Osteoblast (primary cell): ENCODE measurements at places on chromosomes 12 and 14. TPM values are rescaled to one million over a fixed set of nuclear protein-coding genes. Genes with fewer than 3 reads are reported as not detected.

Gene FGD6
- total RNA-seq: 11.9 and 14.4 TPM in 2 replicates

- no peak for DNase-seq
These were observed 16.7 kb downstream of the PLEK2 start for GRCh38 chr14:67395086-67395875.

DNA sequence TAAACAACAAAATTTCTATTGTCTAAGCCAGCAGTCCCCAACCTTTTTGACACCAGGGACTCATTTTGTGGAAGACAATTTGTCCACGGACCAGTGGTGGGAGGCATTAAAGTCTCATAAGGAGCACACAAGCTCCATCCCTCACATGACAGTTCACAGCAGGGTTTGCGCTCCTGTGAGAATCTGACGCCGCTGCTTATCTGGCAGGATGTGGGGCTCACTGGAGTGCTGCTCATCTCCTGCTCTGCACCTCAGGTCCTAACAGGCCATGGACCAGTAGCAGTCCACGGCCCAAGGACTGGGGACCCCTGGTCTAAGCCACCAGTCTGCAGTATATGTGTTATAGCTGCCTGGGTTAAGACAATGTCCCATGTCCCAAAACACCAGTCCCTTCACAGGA lies 27.2 kb downstream of the VCPKMT start:
- no peak for DNase-seq

Gene AQP2
- not detected in 2 replicates for total RNA-seq

GRCh38 chr14:104827177-104828055 lies 26.5 kb downstream of the ZBTB42 start:
- peak; percentile 93 for DNase-seq

GRCh38 chr14:25484235-25484634 lies 434.3 kb upstream of the STXBP6 start:
- DNase-seq: no peak

Gene KRT7
- total RNA-seq: 20.9 and 27.9 TPM in 2 replicates

Gene KRT6C
- not detected in 2 replicates for total RNA-seq

Gene EIF2S3B
- total RNA-seq: 2.5 and 2.9 TPM in 2 replicates

- DNase-seq: no peak
These were observed 46.0 kb downstream of the SCN8A start for GRCh38 chr12:51636986-51637385.

DNA sequence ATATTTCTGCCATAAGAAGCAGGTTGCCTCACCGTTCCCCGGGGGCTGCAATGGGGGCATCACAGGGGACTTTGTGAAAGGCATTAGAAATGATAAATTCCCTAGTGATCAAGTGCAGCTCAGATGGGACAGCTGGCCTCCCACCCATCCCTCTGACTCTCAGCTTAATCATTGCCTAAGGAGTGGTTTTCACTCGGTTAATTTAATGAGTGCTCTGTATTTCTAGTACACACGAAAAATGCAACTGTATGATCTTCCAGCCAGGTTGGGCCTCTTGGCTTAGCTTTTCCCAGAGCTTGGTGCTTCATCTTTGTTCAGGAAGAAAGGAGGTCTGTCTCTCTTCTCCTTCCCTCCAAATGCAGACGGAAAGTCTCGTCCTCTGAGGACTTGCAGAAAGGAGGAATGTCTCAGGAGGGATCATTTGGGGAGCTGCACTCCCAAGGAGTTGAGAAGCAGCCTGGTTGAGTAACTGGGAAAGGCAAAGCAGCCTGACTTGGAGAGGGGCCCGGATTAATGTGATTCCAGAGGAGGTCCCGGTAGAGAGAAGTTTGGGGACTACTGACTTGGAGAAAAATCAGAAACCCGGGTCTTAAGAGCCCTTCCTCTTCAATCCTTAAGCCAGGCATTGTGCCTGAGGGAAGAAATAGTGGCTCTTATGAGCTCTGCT lies 7.2 kb downstream of the CD9 start:
- DNase-seq: peak; percentile 86

Gene MYO1A
- under 0.01 TPM in 1 of 2 replicates, not detected in the other for total RNA-seq

Gene FAM90A1
- not detected in 2 replicates for total RNA-seq

DNA sequence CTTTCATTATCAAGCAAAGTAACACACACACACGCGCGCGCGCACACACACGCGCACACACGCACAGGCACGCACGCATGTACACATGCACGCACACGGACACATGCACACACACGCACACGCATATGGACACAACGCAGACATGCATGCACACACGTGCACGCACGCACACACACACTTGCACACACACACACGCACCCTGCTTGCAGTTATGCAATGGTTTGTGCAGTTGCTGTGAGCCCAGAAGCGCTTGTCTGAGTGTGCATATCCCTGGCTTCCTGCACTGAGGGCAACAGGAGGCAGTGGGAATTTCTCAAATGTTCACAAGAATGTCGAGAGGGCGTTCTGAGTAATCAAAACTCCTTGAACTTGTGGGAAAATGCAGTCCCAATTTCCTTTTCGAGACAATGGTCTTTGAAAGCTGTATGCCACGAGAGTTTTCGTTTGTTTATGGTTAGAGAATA lies 41.6 kb downstream of the NFKBIA start:
- DNase-seq: peak; percentile 89

- peak; percentile 75 for DNase-seq
These were observed 922 bp downstream of the TBX5 start for GRCh38 chr12:114404926-114405518.

Gene PZP
- total RNA-seq: not detected in 2 replicates

Gene DEGS2
- total RNA-seq: 0.29 and 0.36 TPM in 2 replicates

DNA sequence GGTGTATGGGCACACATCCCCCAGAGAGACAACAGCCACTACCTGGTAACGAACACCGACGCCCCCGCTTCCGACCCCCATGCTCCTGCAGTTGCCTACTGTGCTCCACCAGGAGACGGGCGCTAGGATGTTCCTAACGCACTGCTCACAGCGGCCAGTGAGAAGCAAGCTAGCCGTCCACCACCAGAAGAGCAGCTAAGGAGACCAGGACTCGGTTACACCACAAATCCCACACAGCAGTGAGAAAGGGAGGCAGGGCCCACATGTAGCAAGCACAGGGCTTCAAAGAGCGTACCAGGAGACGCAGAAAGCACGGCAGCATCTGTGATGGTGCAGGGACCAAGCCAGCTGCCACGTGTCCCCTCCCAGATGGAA lies 117.0 kb downstream of the NCOR2 start:
- DNase-seq: no peak

Gene TAS2R13
- 2.9 and 3.8 TPM in 2 replicates for total RNA-seq

GRCh38 chr14:100398044-100398443 lies 74.9 kb downstream of the SLC25A47 start:
- DNase-seq: no peak

Gene MYL2
- not detected in 2 replicates for total RNA-seq

Gene FBXW8
- total RNA-seq: 27.4 and 27.5 TPM in 2 replicates

Gene TSPAN19
- total RNA-seq: not detected in 2 replicates

- peak; percentile 77 for DNase-seq
These were observed 12.1 kb downstream of the CCDC63 start for GRCh38 chr12:110858848-110859247.

- no peak for DNase-seq
These were observed 104.5 kb downstream of the PRKAB1 start for GRCh38 chr12:119772431-119772830.

- DNase-seq: peak; percentile 95
These were observed at the start of gene ISM2 for GRCh38 chr14:77498120-77498979. TSS of gene ISM2 (minus strand) at chr14:77498816. CDS start at chr14:77498793, 23 bp downstream.

Gene ST8SIA1
- total RNA-seq: 6.2 TPM in 2 replicates

DNA sequence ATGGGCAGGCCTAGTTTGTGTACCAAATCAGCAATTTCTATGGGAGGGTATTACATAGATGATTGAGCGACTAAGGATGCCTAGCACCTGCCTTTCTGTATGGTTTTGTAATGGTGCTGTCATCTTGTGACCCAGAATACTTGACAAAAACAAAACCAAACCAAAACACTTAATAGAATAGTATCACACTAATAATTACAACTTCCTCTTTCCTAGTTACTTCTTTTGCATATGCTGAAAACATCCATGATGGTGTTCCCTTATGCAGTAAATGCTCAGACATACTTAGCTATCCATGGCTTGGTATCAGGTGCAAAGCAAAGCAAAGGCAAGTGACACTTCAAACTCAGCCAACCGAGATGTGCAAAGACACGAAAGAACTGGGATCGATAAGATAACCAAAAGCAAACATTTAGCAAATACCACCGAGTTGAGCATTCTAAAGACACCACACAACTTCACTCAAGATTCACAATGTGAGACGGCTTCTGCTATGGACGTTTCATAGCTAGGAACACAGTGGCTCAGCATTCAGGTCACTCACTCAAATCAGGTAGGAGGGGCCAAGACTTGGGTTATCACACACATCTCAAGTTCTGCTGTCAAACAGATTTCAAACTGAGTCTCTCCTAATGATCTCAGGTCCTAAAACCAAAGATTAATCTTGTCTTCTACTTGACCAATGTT lies 24.3 kb downstream of the PPP1CC start:
- no peak for DNase-seq

Gene ALG10B
- 2.9 and 5.3 TPM in 2 replicates for total RNA-seq

- DNase-seq: peak; percentile 58
These were observed 146.5 kb downstream of the KIF26A start for GRCh38 chr14:104284636-104285507.

Gene C12orf50
- under 0.01 TPM in 1 of 2 replicates, not detected in the other for total RNA-seq

DNA sequence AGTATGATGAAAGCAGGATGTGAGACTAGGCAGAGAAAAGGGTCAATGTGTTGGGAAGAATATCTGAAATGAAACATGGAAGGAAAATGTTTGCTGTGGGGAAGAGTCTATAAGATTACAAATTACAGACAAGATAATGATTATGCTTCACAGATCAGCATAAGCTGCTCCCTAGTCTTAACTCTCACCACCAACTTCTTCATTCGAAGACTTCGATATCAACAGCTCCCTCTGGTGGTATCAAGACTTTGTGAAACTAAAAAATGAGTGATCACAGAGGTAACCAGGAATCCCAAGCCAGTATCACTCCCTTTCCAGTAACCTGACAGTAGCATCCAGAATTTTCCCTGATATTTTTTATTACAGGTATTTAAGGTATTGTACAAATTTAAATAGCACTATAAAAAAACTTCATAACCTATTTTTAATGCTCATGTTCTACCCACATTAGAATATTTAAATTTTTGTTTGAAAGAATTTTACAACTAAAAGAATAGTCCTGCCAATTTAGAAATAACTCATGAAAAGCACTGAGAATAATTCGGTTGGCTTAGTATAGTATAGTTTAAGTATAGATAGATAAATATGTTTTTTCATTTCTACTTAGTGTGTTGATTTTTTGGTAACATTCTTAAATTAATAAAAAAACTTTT lies 84.4 kb downstream of the C2CD5 start:
- DNase-seq: peak; percentile 22

Gene SLC17A8
- not detected in 2 replicates for total RNA-seq

DNA sequence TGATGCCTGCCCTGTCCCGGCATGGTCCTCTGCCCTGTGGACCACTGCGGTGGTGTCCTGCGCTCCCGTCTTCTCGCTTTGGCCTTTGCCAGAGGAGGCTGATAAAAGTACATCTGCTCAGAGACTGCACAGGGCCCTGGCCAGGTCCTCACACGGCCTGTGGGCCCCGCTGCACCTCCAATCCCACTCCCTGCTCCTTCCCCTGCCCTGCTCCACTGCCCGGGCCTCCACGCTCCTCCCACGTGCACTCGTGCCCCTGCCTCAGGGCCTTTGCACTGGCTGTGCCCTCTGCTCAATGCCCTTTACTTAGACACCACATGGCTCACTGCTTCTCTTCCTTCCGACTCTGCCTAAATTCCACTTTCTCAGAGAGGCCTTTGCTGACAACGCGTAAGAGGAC lies 49.3 kb upstream of the BEGAIN start:
- peak; percentile 26 for DNase-seq

GRCh38 chr12:69523433-69524330 lies 53.5 kb downstream of the FRS2 start:
- no peak for DNase-seq

DNA sequence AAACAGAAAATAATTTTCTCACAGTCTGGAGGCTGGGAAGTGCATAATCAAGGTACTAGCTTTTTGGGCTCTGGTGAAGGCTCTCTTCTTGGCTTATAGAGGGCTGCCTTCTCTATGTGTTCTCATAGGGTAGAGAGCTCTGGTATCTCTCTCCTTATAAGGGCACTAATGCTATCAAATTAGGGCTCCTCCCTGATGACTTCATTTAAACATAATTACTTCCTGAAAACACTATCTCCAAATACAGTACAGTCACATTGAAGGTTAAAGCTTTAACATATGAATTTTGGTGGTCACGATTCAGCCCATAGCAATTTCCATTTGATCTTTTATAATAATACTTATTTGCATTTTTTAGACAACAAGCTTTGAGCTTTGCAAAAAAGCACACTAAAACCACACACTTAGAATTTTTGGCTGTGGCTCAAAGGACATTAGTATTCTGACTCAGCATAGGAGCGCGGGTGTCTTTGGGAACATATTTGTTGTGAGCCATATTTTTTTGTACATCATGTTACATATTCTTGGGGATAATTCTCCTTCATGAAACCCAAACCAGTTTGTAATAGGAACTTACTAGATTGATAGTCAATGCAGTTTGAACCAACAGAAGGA lies 808.1 kb upstream of the FBXO33 start:
- DNase-seq: no peak

- DNase-seq: no peak
These were observed 224.9 kb downstream of the NTF3 start for GRCh38 chr12:5656836-5657235.

Gene KLRD1
- 0.29 and 0.36 TPM in 2 replicates for total RNA-seq

GRCh38 chr12:57590479-57590863 lies 521 bp upstream of the PIP4K2C start:
- DNase-seq: no peak

DNA sequence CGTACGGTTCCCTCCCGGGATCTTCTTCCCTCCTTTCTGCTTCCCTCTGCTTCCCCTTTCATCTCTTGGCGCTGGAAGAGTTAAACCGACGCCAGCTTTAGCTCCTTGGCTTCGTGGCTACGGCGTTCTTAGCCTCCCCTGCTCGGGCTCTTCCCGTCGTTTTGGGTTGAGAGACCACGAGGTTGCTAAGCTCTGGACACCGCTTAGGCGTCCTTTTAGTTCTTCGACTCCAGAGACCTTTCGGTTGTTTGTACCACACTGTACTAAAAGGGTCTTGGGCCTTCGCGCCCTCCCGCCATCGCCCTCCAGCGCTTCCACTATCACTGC lies 545 bp downstream of the CPSF2 start:
- peak; percentile 37 for DNase-seq

DNA sequence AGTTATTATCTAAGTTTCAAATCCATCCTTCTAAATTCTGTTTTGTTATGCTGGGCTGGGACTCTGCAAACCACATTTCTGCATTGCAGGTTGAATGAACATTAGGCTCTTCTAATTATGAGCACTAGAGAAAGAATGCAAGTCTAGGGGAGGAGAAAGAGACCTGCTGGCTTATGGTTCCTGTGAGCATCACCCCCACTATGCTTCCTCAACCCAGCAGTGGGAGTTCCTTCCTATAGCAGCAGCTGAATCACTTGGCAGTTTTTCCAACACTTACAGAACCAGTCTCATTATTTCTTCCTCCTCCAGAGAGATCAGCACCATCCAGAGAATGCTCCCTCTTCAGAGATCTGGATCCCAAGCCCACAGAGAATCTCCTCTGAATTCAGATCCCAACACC lies 297.7 kb upstream of the CLEC14A start:
- DNase-seq: no peak

DNA sequence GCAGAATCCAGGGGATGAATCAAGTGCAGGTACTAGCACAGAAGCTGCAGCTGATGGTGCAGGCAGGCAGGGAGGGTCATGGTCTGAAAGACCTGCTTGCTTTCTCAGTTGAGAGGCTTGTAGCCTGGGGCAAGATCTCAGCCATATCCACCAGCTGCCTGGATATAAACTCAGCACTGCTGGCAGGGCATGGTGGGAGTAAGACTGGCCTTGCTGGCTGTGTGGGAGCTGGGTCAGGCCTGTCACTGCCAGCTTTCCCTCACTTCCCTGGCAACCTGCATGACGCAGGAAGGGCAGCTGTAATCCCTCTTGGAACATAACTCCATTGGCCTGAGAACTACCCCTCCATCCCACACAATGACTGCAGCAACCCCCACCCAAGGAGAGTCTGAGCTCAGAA lies 230.1 kb downstream of the ANO6 start:
- DNase-seq: no peak
